Stimulated activated CD4-positive, alpha-beta T cell treated with anti-CD3 and anti-CD28 coated beads, Interleukin-2, amount 100 ng/mL, for 4 hours (primary cell): ENCODE measurements at places on chromosomes 4 and X.

DNA sequence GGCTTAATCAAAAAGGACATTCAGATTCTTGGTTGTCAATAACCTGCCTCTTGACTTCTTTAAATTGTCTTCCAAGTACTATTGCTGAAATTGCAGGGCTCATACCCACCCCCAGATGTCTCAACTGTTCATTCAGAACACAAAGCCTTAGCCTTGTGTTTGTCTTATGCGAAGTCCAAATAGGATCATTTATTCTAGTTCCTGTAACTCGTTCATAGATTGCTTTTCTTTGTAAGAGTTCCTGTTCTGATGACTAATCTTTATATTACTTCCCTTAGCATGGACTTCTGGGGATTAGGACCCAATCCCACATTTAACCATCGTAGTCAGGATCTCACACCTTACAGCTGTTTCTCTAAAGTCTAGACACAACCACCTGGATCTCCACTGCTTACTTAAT is 226.0 kb downstream of the VEGFC start:
- no peak for DNase-seq

GRCh38 chrX:150575419-150575814 is 7.0 kb downstream of the MTM1 start:
- DNase-seq, result peak; percentile 71

- DNase-seq, result no peak
These were observed 108.1 kb downstream of the ATG4A start for GRCh38 chrX:108199691-108200090.

DNA sequence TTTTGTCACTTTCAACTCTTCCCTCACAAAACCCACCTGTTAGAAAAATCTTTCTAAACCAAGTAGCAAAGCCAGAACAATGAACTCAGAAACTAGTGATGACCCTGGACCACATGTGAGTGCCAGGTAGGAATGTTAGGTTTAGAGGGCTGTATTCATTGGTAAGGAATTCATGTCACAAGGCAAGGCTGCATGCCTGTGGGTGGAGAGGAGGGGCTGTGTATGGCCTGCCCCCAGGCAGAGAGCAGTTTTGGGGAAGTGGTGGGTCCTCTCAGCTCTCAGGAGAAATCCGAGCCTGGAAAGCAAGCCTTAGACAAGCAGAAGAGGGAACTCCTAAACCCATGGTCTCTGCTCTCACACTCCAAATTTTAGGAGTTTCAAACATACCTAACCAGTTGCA is 2.4 kb downstream of the RNF175 start:
- DNase-seq, result no peak

GRCh38 chr4:60366661-60367060 is 833.5 kb upstream of the ADGRL3 start:
- no peak for DNase-seq

DNA sequence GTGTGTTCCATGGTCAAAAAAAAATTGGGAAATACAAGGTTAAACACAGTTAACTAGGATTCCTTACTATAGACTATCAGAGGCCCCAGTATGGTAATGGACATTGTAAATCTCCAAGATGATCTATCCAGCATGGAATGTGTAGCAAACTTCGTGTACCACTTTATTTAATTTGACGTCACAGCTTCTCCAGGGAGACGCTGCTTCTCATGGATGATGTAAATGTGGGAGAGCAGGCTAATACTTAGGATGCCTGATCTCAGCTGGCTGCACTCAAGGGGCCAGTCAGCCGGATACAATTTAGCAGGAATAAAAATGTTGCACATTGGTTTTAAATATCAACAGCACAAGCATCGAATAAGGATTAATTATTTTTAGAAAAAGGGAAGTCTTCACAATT is 111.7 kb upstream of the HPF1 start:
- DNase-seq, result no peak

- DNase-seq, result peak; percentile 28
These were observed 80.0 kb downstream of the ARSJ start for GRCh38 chr4:113899271-113900070.

DNA sequence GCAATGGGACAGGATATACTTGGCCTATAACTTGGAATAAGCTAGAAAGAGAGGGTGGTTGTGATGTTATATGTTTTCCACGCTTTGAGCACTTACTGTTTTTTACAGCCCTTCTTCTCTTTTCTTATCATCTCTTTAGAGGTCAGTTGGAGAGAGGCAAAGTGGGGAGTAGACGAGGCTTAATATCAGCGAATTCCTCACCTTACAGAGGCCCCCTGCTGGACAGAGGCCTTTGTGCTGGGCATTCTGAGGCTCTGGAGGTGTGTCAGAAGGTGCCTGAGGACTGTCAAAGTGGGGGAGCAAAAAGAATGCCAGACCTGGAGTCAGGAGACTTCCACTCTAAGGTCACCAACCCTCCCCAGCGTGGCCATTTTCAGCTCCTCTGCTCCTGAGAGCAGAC is 42.5 kb downstream of the MAMLD1 start:
- DNase-seq, result no peak

DNA sequence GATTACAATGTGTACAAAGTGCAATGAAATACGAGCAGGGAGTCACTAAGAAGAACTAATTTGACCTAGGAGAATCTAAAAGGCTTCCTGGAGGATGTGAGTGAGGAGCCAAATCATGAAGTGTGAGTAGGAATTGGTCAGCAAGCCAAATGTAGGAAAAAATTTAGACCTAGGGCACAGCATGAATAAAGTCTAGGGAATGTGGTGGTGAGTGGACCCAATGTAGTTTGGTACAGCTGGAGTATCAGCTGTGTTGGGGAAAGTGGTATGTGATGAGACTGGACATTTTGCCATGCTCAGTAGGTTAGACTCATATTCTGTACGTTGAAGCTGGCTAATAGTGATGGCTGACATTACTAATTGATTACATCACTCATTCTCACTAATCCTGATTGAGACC is 191.0 kb downstream of the AFF2 start:
- DNase-seq, result no peak

GRCh38 chrX:45435481-45435880 is 234.8 kb upstream of the DIPK2B start:
- DNase-seq, result no peak

- no peak for DNase-seq
These were observed 27.9 kb downstream of the ZNF275 start for GRCh38 chrX:153361781-153362397.

GRCh38 chr4:162682651-162683050 is 484.0 kb downstream of the NAF1 start:
- DNase-seq, result no peak

DNA sequence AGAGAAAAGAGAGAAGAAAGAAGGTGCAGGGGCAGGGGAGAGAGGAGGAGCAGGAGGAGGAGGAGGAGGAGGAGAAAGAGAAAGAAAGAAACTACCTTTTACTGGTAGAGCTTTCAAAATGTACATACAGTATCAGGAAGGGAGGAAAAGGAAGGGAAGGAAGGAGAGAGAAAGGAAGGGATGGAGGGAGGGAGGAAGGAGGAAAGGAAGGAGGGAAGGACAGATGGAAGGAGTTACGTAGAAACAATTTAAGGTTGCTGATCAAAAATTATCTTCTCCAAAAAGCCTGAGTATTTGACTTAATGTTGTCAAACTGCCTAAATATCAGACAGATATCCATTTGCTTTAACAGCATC is 13.4 kb downstream of the TBC1D9 start:
- no peak for DNase-seq

- DNase-seq, result no peak
These were observed 94.5 kb downstream of the DHX15 start for GRCh38 chr4:24489870-24490269.

- DNase-seq, result peak; percentile 34
These were observed 557.6 kb upstream of the DIPK2B start for GRCh38 chrX:45758319-45758718.

DNA sequence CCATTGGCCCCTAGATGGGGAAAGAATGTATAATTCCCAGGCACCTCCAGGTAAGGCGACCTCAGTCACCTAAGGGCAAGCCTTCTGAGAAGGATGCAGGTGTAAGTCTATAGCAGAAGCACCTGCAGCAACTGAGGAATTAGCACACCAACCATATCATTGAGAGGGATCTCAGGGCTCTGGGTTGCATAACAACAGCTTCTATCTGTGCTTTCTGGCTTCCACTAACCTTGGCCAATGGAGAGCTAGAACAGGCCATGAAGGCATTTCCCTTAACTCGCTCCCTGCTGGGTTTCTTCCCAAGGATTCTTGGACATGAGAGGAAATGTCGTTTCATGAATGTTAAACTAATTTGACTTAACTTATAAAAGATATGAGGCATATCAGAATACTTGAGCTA is 177.8 kb upstream of the GK2 start:
- no peak for DNase-seq

- DNase-seq, result no peak
These were observed 200.0 kb downstream of the BCOR start for GRCh38 chrX:39897741-39898097.

DNA sequence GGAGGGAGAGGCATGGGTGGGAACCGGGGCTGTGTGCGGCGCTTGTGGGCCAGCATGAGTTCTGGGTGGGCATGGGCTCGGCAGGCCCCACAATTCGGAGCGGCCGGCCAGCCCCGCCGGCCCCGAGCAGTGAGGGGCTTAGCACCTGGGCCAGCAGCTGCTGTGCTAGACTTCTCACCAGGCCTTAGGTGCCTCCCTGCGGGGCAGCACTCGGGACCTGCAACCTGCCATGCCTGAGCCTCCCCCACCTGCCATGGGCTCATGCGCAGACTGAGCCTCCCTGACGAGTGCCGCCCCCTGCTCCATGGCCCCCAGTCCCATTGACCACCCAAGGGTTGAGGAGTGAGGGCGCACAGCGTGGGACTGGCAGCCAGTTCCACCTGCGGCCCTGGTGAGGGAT is 573.9 kb downstream of the TMA16 start:
- no peak for DNase-seq

DNA sequence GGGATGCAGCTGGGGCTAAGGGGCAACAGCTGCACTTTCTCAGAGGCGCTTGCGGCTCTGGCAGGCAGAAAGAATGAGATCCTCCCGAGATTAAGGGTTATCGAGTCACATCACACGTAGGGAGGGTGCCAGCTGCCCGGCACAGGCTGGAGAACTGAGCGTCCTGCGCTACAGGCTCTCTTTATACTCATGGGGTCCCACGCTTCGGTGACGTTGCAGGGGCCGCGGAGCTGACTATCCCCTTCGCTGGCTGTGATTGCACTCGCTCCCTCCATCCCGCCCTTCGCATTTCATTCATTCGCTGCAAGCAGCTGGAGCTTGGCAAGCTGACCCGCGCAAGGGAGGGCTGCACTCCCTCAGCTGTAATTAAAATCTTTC is at the start of gene TACR3:
Gene TACR3 (minus strand): TSS at position 156 of the 378 bp plus-strand sequence. CDS start 310 bp downstream, outside the sequence.
- no peak for DNase-seq

DNA sequence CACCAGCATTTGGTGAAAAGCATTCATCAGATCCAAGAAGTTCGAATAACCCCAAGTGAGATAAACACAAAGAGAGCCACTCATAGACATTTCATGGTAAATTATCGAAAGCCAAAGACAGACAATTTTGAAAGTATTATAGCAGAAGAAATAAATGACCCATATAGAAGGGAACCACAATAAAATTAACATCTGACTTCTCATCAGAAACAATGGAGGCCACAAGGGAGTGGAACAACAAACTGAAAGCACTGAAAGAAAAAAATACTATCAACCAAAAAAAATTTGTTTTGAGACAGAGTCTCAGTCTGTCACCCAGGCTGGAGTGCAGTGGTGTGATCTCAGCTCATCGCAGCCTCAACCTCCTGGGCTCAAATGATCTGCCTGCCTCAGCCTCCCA is 12.3 kb downstream of the DUSP9 start:
- DNase-seq, result no peak

GRCh38 chr4:128220286-128221235 is 67.1 kb downstream of the PGRMC2 start:
- no peak for DNase-seq

DNA sequence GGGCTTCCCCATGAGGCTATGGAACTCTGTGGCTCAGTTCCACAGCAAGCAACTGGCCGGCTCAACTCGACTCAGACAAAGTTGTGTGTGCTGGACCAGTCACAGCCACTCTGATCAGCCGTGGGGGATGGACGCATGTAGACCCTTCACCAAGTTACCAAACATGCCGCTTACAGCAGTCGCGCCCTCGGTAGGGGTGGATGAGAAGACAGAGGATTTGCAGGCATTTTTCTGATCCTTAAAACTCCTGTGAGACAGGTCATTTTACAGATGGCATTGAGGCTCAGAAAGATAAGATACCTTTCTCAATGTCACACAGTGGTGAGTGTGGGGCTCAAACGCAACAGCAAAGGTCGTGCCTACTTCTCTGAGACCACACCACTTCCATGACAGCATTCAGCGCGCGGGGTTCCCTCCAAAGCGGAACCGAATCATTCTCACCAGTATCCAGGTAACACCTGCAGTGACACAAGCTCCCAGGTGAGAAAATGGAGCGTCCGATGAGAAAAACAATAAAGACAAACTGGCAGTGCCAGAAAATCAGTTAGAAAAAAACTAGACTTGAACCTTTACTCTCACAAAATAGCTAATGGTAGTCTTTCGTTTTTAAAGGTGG is 83.6 kb downstream of the RELL1 start:
- no peak for DNase-seq

DNA sequence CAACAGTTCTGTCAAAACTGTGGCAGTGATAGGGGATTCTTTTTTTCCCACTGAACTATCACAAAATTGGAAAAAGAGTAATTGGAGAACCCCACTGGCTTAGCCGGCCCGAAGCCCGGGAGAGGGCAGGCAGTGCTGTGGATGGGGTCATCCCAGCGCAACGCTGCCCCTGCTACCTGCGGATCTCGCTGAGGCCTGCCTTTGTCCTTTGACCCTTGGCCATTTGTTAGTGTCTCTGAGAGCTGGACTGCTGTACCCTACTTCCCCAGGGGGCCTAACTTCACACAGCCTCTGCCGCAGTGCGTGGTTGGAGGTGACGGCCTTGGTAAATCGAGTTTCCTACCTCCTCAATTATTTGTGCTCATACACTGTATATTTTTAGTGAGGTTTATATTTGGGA is 43.0 kb upstream of the MSANTD1 start:
- DNase-seq, result no peak

- DNase-seq, result no peak
These were observed 2.6 kb upstream of the KIAA0232 start for GRCh38 chr4:6779667-6780565.

DNA sequence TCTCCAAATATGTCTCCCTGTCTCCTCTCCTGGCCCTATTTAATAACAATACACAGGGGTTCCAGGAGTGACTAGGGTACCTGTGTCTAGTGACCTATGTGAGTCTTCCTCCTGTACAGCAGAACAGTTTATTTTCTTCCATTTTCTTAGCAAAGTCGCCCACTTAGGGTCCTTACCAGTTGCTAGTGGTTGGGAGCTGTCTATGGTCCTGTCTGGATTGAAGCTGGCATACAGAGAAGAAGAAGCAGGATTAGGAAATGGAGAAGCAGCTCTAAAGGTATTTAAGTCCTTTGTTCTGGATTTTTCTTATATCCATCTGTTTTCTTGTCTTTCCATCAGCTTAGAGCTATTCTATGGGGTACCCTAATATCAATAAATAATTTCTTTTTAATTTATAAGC is 587.1 kb upstream of the CPEB2 start:
- DNase-seq, result no peak

DNA sequence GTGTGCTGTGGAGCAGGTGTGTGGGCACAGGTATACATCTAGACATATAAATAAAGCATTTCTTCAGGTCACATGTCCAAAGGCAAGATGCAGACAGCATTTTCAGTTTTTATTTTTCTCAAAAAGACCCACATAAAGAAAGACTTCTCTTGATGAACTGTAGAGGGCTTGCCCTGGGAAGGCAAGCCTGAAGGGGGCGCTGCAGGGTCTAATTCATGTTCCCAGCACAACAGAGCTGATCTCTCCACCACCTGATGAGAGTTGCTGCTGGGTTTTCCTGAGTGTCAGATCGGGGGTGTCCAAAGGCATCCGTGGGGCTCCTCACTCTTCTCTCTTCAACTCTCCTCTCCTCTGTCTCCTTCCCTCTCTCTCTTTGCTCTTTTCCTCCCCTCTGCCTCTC is 26.6 kb downstream of the ADRA2C start:
- DNase-seq, result no peak
